ENCODE measurements at places on chromosomes 7 and 10. TPM values are rescaled to one million over a fixed set of nuclear protein-coding genes. Genes with fewer than 3 reads are reported as not detected.

GRCh38 chr7:40647719-40648118 lies 512.9 kb downstream of the SUGCT start:
- no peak for DNase-seq

DNA sequence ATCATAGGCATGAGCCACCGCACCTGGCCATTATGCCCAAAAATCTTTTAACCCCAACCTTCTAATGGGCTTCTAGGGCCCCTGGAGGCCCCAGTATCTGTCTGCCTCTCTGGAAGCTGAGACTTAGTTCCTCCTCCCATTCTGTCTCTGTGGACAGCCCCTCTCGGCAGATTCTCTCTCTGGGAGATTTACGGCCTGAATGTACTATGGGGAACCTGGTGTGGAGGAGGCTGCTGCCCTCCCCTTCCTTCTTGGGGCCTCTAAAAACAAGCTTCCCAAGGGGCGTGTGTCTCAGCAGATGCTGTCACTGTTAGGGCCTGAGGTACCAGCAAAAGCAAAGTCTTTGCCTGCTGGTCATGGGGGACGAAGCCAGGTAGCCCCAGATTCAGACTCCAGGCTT lies 35.8 kb upstream of the PRKAR1B start:
- no peak for DNase-seq

GRCh38 chr7:138127996-138128395 lies 51.7 kb downstream of the AKR1D1 start:
- DNase-seq, result no peak

GRCh38 chr7:80900583-80901576 lies 18.0 kb downstream of the SEMA3C start:
- no peak for DNase-seq

DNA sequence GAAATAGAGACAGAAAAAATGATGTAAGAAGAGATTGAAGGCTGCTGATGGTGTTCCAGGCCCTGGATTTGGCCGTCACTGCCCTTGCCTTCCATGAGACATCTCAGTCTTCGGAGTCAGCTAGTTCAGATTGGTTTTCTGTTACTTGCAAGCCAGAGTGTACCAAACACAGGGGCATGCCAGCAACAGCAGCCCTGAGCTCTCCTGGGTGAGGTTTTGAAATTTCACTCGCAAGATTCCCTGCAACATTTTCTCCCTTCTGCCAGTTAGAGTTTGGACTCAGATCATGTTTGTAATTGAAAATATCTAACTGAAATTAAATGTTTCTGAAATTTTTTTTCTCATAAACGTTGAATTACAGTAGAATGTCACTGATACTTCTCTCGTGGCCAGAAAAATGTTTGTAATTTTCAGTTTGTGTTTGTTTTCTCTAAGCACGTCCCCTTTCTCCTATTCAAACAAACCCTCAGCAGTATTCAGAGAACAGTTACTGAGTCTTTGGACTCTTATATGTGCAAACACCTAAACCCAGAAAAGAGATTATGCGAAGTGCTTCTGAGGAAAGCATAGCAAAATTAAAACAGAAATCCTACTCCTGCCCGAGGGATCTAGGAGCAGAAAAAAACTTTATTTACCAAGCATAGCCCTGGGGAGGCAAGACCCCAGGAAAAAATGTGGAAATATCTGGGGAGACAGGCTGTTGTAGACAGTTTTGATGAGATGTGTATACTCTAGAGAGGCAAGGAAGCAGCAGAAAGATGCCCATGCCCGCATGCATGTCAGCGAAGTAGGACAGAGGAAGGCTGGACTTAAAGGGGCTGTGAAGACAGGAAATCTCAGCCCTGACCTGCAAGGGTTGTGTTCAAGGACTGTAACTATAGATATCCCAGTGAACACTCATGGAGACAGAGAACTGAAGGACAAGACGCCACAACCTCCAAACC lies 43.0 kb upstream of the NAMPT start:
- no peak for DNase-seq

Gene MOGAT3
- polyA plus RNA-seq, result not detected

Gene SPACDR
- 0.25 TPM for polyA plus RNA-seq

Gene POLD2
- 57.3 TPM for polyA plus RNA-seq

Data from psoas muscle (tissue), 8 donors.